Stomach (tissue), 19 donors: ENCODE measurements at places on chromosomes 5 and 9. TPM values are rescaled to one million over a fixed set of nuclear protein-coding genes. Genes with fewer than 3 reads are reported as not detected.
A peak's percentile ranks its signal among the peaks of the same experiment; 100 is the strongest.

- peak; percentile 23 for DNase-seq
These were observed 183.9 kb downstream of the SLIT3 start for GRCh38 chr5:169116961-169117461.

GRCh38 chr9:128729302-128729701 lies 5.4 kb upstream of the ZDHHC12 start:
- DNase-seq = peak; percentile 2

DNA sequence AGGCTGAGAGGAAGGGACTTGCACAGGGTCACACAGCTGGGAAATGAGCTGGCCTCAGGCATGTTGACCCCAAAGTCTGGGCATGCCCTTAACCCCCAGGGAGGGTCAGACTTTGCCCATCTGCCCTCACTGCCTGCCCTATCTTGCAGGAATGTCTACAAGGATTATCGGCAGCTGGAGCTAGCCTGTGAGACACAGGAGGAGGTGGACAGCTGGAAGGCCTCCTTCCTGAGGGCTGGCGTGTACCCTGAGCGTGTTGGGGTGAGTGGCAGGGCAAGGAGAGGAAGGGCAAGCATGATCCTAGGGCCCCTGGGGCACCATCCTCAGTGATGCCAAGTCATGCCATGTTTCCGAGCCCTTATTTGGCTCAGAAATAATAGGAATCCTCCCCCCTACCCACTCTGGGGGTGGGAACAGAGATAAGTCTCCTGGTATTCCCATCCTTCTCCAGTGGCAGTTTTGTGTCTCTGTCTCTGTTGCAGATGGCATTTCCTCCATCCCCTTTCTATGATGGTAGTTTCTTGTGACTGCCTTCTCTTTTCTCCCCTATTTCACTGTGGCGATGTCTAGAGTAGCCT lies 28.5 kb downstream of the GOLGA2 start:
- no peak for DNase-seq

DNA sequence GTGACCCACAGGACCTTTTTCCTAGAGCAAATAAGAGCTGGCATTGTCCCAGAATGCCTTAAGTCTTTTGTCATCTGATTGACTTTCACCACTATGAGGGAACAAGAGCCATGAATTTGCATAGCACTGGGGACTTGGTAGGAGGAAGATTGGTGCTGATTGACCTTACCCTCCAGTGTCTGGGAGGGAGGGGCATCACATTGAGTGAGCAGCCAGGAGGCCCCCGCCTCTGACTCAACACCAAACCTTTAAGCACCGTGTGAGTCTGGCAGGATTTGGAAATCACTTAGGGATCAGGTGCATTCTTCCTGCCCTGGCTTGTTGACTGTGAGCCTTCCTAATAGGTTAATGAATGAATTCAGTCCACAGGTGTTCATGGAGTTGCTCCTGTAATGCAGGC lies 40.7 kb downstream of the WNK2 start:
- DNase-seq = no peak

Gene PRUNE2
- polyA plus RNA-seq = 65.0 TPM

DNA sequence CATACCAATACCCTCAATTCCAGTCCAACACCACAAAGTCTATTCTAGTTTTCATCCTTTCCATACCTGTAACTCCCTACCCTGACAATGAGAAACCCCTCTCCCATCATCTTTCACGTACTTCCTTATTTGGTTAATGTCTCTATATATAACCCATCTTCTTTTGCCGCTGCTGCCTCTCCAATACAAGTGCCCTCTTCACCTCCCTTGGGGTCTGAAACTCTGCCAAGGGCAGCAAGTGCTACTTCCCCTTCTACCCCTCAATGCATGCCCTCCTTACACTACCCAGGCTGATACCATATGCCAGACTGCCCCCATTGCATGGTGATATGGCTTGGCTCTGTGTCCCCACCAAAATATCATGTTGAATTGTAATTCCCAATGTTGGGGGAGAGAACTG lies 24.4 kb upstream of the SMIM15 start:
- no peak for DNase-seq

- no peak for DNase-seq
These were observed 32.9 kb downstream of the NXNL2 start for GRCh38 chr9:88567870-88568269.

DNA sequence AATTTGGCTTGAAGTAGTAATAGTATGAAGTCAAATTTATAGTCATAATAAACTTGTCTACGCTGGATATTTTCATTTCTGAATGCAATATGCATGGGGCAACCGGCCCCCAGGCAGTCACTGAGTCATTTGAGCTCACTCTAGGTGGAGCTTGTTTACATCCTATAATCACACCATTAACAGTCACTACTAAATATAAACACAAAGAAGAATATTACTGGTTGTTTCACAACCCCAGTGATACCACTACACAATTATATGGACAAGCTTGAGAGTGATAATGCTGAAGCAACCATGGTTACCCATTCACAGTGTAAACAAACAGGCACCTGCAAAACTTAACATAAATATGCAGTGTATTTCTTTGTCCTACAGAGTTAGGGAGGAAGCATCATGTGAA lies 68.7 kb downstream of the MARCHF3 start:
- no peak for DNase-seq

DNA sequence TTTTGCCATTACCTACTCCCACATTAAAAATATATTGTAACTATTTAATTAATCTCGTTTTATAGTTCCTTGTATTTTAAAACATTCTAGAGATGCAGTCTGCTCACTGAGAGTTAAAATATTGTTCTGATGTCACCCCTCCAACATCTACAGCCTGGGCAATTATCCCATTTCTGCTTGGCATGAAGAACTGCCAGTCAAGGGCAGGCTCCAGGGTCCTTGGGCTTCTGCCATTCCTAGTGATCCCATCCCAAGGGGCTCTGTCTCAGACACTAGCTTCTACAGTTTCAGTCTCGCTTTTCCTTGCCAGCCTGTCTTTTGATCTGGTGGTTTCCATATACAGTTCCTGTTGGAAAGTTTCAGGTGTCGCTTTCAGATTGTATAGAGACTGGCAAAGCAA lies 287.2 kb downstream of the TMEM232 start:
- no peak for DNase-seq

Gene ITK
- 2.3 TPM for polyA plus RNA-seq

- DNase-seq = peak; percentile 86
These were observed 21.0 kb downstream of the RUSC2 start for GRCh38 chr9:35510754-35511428.

Gene CSF1R
- polyA plus RNA-seq = 8.5 TPM

DNA sequence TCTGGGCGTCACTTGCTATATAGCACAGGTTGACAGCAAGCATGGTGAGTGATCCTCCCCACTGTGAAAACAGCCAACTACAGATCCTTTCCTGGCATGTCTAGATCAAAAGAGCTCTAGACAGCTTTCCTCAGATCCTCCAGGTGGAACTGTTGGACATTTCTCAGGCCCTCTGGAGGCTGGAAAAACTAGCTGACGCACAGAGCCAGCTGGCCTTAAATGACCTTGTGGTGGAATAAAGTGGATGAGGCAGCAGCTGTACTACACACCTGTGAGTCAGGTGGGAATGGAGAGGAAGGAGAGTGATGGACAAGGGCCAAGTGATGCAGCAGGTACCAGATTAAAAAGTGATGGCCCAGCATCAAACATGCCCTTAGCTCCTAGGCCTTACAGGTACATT lies 172.7 kb downstream of the TRIM32 start:
- no peak for DNase-seq

- no peak for DNase-seq
These were observed 412.5 kb upstream of the POU5F2 start for GRCh38 chr5:94153736-94154450.

Gene CXCL14
- 36.3 TPM for polyA plus RNA-seq

DNA sequence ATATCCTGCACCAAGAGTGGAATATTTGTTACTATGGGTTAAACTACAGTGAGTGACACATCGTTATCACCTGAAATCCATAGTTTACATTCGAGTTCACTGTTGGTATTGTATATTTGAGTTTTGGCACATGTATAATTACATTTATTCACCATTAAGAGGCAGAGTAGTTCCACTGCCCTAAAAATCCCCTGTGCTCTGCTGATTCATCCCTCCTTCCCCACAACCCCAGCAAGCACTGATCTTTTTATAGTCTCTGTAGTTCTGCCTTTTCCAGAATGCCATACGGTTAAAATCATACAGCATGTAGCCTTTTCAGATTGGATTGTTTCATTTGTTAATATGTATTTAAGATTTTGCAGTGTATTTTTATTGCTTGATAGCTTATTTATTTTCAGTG lies 495.2 kb downstream of the DIRAS2 start:
- no peak for DNase-seq

Gene PLPP1
- polyA plus RNA-seq = 32.4 TPM

GRCh38 chr5:59542851-59543820 lies 350.4 kb downstream of the PDE4D start:
- DNase-seq = peak; percentile 34

DNA sequence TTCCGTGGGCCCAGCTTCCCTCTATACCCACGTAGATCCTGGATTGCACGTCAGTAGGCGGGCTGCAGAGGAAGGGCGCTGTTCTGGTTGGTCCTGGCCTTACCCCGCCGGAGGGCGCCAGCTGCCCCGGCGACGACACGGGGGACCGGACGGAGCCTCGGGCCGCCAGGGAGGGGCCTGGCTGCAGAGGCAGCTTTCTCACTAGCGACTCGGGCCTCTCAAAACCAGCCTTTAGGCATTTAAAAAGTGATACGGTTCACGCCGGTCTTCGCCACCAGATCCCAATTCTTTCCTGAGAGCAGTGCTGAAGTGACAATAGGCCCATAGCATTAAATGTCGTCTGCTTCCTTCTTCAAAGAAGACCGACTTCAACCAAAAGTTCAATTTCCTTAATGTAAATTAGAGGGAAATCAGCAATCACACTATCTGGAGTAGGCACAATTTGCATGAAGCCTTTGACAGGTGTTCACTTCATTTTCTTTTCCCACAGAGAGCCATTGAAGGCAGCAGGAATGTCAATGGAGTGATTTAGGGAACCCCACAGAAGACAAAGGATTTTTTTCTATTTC lies 17.6 kb upstream of the UBE2D2 start:
- peak; percentile 83 for DNase-seq

Gene LMX1B
- not detected for polyA plus RNA-seq

Gene RAD23B
- polyA plus RNA-seq = 50.7 TPM

Gene DRD1
- polyA plus RNA-seq = not detected

DNA sequence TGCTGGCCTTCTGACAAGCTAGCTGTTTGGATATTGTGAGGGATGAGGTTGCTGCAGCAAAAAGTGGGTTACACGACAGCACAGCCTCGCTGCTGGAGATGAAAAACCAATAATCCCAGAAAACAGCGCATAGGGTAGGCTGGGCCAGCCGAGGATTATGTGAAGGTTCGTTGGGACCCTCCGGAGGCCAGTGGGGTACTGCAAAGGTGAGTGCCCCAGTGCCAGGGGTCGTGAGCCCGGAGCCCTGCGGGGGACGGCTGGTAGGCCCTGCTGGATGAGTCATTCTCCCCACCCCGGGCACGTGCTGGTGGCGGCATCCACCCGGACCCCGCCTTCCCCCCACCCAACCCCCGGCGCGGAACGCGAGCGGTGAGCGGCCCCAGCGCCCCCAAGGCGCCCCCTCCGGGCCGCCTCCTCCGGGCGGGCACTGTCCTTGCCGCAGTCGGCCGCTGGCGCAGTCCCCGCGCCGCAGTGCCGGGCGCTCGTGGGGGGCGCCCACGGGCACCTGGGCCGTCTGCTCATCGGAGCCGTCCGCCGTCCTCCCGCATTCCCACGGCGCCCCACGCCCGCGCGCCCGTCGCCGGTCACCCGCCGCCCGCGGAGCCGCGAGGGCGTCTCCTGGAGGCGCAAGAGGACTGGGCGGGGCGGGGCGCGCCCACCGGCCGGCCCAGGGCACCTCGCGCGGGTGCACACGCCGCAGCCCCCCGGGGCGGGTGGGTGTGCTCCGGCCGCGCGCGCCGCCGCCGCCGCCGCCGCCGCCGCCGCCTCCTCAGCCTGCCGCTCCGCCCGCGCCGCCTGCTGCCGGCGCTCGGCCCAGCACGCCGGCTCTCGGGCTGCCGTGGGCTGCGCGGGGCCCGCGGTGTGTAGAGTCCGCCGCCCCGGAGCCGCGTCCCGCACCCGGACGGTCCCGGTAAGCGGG lies at the start of gene PHF24:
Gene PHF24 (plus strand): TSS at position 794 of the 919 bp plus-strand sequence. CDS start 13,014 bp downstream, outside the sequence.
- DNase-seq = no peak

DNA sequence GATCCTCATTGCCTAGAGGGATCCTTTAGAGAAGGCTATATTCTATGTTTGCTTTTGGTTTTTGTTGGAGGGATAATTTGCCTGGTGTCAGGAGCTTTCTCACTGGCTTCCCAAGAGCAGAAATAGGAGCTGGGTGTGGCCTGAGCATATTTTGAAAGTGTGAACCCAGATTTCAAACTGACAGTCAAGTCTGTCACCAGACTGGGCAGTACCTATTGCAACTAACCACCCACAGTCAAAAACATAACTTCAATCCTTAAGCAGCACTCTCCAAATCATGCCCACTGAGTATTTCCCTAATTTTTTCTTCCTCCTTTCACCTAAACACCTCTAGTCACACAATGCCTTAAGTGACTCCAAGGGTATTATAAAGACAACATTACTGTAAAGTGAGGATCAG lies 278.4 kb downstream of the EBF1 start:
- no peak for DNase-seq

Gene SLC4A9
- polyA plus RNA-seq = not detected

DNA sequence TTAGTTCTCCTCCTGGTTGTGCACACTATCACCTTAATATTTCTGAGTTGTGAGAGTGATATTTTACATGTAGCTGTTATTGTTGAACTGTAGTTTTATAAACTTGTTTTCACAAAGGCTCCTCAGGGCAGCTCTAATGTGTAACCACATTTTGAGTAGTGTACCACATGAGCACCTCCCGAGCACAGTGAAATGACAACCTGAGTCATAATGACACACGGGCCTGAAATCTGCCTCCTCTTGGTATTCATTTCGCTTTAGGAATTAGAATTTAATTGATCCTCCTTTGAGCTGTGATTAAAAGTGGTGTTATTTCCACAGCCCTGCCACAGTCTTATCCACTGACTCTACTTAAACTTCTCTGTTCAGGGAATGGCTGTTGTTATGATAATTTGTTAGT lies 7.9 kb downstream of the MTRR start:
- DNase-seq = no peak

DNA sequence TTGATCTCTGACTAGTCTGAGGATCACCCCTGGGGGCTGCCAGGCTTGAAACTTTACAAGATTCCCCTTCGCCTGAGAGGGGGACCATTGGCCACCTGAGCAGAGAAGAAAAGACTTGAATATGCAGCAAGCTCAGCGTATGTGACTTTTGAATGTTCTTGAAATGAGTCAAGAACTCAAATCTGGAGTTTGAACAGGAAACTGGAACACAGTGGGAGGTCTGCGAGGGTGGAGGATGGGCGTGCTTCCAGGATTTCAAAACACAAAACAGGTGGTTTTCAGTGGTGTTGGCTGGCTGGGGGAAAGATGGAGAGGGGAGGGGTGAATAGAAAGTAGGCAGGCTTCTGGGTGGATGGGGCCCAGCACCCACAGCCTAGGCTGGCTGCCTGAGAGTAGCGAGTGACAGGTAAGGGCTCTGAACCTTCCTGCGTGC lies 40.6 kb downstream of the TMEM174 start:
- DNase-seq = no peak
